Stimulated activated CD8-positive, alpha-beta memory T cell treated with anti-CD3 and anti-CD28 coated beads, Interleukin-15, amount 100 ng/mL, for 1 hour (primary cell): ENCODE measurements at places on chromosomes 5 and 9.

- DNase-seq = no peak
These were observed 3.7 kb downstream of the C9orf50 start for GRCh38 chr9:129617167-129617566.

DNA sequence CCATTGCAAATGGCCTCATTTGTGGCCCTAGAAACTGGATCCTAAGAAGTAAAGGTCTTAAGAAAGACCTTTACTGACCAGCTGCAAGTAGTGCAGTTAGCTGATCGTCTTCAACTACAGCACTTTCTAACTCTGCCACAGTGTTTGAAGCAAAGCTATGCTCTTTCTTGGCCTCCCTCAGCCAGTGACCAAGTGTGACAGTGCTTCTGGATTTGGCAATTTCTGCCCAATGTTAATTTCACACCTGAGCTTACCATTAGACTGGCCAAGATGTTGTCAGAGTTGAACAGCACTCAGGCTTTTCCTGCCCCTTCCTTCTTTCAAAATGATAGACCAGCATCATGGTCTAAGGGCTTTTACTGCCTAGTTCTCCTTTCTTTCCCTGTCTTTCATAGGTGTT, 36.1 kb downstream of the UHRF2 start:
- DNase-seq = no peak

DNA sequence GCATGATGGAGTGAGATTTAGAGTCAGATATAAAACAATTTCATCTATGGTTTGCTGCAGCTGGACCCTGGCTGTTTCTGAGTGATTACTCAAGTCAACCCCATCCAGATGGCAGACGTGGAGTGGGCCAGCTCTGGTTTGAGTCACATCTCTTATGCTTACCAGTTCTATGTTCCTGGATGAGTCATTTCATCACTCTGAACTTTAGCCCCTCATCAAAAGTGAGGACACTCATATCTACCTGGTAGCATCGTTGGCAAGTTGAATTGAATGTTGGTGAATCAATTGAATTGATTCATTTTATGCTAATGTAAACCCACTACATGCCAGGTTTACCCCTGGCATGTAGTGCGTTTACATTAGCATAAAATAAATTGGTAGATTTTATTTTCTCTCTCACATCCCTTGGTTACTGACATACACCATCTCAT, 176.4 kb downstream of the FGF18 start:
- no peak for DNase-seq

DNA sequence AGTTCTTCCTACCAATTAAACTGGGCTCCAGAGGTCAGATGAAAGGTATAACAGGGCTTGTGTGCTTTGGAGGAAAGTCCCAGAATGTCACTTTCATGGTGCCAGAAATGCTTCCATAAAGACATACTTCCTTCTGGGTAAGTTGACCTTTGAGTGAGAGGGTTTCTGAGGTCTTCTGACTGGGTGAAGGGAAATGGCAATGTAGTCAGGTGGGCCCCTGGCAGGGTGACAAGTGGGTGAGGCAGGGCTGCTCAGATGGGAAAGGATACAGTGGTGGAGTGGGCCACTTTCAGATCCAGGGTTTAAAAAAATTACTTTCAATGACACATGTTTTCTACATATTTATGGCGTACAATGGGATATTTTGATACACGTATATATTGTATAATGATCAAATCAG, 136.5 kb upstream of the PITX1 start:
- DNase-seq = no peak

DNA sequence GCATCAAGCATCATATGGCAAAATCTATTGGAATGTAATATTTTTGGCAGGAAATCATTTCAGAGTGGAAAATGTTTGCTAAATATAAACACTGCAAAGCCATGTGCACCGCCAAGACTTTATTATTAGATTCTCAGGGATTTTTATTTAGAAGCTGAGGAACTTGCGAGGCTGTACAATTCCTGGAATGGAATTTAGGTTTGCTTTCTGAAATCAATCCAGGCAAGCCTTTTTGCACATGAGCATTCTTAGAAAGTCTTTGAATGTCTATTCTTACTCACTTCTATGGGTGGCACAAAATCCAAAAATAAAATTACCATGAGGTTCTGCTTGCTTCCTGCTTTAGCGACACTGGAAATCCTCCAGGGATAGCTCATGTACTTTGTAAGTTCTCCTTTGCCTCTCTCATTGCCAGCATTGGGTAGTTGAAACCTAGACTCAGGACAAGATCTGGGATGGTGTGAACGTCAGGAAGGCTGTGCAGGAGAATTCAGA, 71.5 kb upstream of the PALM2AKAP2 start:
- DNase-seq = no peak

DNA sequence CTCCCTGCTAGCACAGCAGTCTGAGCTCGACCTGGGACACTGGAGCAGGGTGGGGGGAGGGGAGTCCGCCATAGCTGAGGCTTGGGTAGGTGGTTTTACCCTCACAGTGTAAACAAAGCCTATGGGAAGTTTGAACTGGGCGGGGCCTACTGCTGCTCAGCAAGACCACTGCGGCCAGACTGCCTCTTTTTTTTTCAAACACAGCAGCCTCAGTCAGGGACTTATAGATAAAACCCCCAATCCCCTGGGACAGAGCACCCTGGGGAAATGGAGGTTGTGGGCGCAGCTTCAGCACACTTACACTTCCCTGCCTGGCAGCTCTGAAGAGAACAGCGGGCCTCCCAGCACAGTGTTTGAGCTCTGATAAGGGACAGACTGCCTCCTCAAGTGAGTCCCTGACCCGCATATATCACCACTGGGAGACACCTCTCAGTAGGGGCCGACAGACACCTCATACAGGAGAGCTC, 151.1 kb upstream of the APC start:
- no peak for DNase-seq

DNA sequence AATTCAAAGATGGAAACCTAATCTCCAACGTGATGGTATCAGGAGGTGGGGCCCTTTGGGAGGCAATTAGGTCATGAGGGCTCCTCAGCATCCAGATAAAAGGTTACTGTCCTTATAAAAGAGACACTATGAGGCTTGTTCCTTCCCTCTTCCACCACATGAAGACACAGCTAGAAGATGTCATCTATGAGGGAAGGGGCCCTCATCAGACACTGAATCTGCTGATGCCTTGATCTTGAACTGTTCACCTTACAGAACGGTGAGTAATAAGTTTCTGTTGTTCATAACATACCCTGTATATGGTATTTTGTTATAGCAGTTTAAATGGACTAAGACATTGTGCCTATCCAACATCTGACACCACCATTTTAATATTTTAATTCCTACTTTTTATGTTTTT, 19.7 kb upstream of the CCNH start:
- no peak for DNase-seq

DNA sequence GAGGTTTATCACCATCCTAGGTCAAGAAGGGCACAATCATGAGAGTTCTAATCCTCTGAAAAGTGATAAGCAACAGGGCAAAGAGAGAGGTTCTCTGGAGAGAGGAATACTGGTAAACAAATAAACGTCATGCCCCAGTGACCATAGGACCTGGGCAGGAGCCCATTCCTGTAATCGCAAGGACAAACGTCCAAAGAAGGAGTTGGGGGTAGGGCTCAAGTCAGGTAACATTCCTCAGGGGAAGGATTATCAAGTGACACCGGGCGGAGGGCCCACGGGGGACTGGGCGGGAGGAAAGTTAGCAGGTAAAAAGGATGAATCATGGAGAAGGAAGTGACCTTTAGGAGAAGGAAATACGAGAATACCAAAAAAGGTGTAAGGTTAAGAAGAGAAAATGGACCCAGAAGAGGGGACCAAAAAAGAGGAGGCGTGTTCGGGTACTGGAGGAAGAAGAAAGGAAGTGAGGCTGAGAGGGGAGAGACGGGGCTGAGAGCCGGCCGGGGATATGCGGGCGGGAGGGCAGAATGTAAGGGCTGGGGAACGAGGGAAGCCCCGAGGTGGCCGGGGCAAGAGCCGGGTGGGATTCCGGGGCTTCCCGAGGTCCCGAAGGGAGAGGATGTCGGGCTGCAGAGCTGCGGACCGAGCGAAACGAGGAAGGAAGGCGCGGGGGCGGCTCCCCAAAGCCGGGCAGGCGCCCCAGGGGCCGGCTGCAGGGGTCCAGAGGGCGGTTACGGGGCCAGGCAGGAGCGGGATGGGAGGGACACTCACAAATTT, 583 bp downstream of the DIAPH1 start:
- peak; percentile 25 for DNase-seq

DNA sequence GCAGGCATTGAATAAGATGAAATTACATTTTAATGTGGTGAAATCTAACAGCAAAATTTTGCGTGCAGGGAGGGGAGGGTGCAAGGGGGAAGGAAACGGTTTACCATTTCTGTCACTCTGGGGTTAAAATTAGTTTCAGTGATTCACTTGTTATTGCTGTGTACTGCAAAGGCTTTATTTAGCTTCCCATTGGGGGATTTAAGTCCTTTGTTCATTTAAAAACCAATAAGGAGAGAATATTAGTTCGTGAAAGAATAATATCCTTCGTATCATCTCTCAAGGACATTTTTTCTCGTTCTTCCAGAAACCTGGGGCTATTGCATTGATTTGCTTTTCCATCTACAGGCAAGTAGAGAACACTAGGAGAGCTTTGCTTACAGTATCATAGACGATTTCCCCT, 667.8 kb upstream of the RGMB start:
- DNase-seq = no peak

GRCh38 chr9:35801328-35802128, 10.1 kb downstream of the NPR2 start:
- DNase-seq = no peak

DNA sequence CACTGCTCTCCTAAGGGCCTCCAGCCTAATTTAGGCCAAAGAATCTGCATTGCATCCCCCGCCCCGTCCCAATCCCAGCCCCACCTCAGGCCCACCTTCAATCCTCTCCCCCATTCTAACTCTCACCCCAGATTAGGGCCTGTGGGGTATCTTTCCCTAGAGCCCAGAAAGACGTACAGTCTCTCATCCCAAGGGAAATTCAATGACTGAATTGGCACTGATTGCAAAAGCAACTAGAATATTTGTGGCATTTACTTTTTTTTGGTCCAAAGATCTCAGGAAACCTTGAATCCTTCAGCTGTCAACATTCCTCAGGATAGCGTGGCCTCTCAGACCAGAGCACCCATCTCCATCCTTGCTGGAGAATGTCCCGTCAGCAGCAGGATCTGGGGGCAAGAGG, 30.6 kb downstream of the TRMO start:
- no peak for DNase-seq

DNA sequence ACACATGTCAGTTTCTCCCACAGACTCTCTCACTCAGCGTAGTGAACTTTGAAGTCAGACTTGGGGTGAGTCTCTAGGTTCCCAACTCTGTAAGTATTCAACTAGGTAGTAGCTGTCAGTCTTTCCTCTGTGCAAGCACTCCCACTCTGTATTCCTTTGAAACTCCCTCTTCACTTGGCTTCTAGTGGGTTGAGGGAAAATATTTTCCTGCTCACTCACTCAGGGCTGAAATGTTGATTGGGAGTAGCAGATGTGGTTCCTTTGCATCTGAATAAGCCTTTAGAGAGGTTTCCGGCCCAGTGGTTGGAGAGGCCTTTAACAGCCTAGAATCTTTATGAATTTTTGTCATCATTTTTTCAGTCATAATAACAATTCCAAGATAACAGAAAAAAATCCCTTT, 18.1 kb upstream of the ARRDC3 start:
- no peak for DNase-seq
